ENCODE measurements at places on chromosomes 5 and 9. TPM values are rescaled to one million over a fixed set of nuclear protein-coding genes. Genes with fewer than 3 reads are reported as not detected.

- DNase-seq: no peak
These were observed 100.9 kb downstream of the SNCAIP start for GRCh38 chr5:122412966-122413365.

DNA sequence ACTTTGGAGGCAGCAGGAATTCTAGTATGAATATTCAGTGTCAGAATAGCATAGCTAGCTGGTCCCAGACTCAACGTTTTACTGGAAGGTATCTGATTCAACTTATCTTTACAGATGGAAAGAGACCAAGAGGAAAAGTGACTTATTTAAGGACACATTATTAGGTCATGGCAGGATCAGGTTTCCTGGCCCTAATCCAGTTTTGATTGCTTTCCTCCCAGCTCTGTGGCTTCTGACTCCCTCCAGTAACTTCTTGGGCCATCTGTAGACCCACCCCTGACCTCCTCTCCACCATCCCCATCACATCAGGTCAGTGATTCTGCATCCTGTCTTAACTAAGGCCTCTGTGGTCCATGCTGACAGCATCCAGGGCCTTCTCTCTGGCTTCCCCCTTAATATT, 38.4 kb downstream of the SH3TC2 start:
- no peak for DNase-seq

DNA sequence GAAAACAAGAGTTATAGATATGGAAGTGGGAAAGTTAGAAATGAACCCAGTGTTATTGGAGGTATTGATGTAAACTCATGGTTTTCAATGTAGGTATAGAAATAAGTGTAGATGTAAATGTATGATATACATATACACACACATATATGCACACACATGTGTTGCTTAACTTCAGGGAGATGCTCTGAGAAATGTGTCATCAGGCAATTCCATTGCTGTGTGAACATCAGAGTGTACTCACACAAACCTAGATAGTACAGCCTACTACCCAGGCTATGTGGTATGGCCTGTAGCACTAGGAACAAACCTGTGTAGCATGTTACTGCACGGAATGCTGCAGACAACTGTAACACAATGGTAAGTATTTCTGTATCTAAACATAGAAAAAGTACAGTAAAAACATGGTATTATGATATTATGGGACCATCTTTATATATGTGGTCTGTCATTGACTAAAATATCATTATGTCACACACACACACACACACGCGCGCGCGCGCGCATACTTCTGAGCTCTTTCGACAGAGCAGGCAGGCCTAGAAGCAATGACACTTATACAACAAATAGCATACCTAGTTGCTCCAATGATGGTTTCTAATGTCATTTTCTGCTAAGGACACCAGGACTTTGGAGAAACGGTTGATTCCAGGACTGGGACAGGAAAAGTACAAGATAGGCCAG, 86.6 kb downstream of the MACROH2A1 start:
- no peak for DNase-seq

DNA sequence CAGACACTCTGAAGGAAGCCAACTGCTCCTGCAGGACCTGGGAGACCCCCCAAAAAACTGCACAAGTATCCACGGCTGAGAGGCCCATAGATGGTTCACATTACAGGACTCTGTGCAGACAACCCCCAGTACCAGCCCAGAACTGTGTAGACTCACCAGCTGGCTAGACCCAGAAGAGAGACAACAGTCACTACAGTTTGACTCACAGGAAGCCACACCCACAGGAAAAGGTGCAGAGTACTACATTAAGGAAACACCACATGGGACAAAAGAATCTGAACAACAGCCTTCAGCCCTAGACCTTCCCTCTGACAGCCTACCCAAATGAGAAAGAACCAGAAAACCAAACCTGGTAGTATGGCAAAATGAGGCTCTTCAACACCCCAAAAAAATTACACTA, 281.2 kb upstream of the RGMB start:
- peak; percentile 80 for DNase-seq

DNA sequence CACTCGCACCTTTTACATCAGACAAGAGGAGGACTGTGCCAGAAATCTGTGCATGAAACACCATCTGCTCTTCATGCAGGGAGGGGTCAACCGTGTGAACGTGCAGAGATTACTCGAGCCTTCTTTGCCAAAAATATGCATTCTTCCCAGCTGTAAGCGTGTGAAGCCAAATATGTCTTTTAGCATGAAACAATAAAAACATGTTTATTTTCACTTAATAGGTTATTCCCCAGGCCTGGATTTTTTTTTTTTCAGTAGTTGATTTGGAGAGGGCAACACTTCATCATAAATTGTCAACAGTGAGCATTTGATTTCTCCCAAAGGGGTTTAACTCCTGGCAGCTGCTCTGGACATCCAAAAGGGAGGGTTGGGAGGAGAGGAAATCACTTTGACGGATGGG, 23.8 kb downstream of the PLAC8L1 start:
- DNase-seq: no peak

DNA sequence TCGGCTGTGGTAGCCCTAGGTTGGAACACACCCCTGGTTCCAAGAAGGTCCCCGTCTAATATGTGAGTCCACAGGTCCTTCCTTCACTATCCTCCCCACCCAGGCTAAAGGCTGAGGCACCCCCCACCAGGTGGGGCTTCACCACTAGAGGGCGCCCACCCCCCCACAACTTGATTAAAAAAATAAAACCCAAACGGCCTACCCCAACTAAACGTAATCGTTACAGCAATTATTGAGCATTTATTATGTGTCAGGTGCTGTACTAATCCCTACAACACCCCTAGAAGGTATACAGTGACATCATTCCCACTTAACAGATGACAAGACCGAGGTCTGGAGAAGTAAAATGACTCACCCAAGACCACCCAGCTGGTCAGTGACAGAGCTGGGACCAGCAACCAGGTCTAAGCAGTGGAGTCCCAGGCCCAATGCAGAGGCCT, 65.0 kb downstream of the FGF18 start:
- DNase-seq: peak; percentile 15

DNA sequence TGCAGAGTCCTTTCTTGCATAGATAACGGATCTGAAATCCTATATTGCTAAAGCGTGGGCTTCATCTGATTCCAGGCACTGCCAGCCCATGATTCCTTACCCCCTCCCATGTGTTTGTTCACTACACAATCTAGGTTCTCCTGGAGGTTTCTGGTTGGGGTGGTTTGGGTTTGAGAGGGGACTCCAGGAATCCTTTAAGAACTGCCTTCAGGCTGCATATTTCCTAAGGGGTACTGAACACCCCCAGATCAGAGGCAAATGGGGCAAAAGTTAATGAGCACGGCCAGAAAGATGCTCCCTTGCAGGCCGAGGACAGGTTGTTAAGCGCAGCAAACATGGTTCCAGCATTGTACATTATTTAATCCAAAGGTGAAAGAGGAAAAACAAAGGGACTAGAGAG, 9.9 kb downstream of the NR2F1 start:
- DNase-seq: no peak

FOXD4L3 gene
- total RNA-seq: not detected

DNA sequence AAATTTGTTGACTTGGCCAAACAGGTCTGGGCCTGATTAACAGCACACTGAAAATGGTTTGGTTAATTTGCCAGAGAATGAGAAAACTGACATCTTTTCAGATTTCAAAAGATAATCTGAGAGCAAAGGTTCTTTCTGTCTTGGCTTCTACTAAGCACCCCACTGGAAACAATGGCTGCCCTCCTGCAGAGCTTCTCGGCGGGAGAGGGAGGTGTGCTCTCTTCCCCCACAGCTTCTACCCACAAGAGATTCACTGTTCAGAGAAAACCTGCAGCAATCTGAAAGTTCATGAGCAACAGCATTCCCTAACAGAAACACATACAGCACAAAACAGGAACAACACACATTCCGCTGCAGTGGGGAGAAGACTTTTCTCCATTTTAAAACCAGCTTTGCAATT, 3.0 kb downstream of the DNAH5 start:
- DNase-seq: no peak

TRIM7 gene
- total RNA-seq: 0.72 TPM

DNA sequence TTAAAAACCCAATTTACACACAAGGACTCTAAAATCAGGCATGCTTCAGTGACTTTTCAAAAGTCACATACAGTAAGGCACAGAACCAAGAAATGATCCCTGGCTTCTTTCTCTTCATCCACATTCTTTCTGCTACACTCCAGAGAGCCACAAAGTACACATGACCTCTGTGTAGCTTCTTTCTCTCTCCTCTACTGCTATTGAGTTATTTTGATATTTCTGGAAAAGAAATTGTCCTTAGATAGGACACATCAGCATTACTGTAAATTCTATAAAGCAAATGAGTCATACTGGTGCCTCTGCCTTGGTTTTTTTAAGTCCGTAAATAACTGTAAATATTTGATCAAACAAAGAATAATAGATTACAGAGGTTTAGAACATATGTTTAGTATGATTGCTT, 96.3 kb downstream of the KIAA0825 start:
- DNase-seq: no peak

SLC36A2 gene
- total RNA-seq: not detected

DNA sequence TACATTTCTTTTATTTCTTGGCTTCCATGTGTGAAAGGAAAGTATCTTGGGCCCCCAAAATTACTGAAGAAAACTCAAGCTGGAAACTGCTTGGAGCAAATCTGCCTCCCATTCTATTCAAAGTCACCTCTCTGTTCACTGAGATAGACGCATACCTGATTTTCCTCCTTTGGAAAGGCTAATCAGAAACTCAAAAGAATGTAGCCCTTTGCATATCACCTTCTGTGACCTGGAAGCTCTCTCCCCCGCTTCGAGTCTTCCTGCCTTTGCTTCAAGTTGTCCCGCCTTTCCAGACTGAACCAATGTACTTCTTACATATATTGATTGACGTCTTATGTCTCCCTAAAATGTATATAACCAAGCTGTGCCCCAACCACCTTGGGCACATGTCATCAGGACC, 5.0 kb upstream of the RXFP3 start:
- DNase-seq: no peak

SLC6A19 gene
- not detected for total RNA-seq

- no peak for DNase-seq
These were observed 82.0 kb downstream of the FRMD3 start for GRCh38 chr9:83456226-83456625.

KIAA0825 gene
- 4.6 TPM for total RNA-seq

DNA sequence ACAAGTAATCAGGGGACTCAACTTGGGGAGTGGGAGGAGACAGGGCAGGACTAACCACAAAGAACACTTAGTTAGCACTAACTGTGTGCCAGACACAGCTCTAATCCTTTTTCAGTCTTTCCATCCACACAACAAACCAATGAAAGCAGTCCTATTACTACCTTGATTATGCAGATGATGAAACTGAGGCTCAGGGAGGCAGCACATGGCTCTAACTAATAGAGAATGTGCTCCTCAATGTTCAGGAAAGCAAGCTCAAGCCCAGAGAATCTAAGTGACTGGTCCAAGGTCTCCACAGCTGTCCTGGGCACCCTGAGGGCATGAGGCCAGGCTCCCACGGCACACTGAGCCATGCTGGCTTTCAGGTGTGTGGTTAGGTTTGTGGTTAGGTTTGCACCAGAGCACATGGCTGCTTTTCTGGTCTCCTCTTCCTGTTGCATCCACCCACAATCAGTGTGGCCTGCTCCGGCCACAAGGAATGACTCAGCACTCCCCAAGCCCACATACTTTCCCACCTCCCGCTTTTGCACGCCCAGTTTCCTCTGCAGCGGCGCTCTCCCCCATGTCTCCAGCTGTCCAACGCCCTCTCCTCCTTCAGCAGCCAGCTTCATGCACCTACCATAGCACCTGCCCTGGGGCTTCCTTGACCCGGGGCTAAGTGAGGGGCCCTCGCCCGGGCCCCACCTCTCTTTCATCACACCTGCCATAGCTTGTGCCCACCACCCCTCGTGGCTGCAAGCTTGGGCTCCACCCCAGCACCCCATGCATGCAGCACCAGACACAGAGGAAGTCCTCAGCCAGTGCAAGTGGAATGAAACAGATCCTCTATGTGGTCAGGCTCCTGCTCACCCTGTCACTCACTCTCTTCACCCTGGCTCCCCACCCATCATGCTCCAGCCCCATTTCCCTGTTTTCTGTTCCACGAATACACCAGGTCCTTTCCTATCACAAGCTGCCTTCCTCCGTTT, 133.1 kb downstream of the GABBR2 start:
- DNase-seq: peak; percentile 16

- DNase-seq: no peak
These were observed 455.7 kb upstream of the NUDT12 start for GRCh38 chr5:104018299-104018698.

DNA sequence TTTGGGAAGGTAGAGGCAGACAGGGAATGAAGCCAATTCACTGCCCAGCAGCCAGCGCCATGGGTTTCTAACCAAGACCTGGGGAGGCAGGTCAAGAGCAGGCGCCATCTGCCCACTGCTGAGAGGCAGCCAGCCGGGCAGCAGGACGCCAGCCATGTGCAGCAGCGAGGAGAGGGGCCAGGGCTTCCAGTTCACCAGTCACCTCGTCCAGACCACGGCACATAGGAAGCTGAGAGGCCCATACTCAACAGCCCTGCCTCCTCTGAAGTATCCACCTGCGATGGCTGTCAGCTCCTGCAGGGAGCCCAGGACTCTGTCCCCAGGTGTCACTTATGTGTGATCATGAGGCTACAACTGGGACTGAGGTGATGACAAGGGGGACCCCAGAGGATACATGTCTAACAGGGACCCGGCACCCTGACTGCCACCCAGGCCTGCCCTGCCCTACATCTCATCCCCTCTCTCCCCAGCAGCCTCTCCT, 30.1 kb downstream of the IPPK start:
- DNase-seq: no peak

SLCO4C1 gene
- not detected for total RNA-seq

- peak; percentile 76 for DNase-seq
These were observed 15.7 kb upstream of the CEP120 start for GRCh38 chr5:123438902-123439301.

DNA sequence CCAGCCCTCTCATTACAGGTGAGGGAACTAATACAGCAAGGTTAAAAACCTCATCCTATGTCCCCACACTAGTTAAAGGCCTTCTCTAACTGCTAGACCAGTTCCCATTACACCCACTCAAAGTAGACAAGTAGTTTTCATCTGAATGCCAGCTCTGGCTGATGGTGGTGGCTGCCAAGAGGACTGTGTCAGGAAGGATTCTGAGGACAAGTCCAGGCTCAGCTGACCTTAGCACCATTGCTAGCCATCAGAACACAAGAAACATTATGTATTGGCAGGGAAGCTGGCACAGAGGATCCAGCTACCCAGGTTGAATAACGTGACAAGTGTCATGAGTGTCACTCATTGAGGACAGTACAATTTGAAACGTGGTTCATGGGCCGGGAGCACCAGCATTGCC, 163.4 kb downstream of the HSD17B3 start:
- no peak for DNase-seq

SLC28A3 gene
- total RNA-seq: not detected
